Foreskin keratinocyte (primary cell): ENCODE measurements at places on chromosomes 5 and 9.

- no peak for DNase-seq
Observed at GRCh38 chr5:10478436-10478835, 36.8 kb downstream of the ROPN1L start.

DNA sequence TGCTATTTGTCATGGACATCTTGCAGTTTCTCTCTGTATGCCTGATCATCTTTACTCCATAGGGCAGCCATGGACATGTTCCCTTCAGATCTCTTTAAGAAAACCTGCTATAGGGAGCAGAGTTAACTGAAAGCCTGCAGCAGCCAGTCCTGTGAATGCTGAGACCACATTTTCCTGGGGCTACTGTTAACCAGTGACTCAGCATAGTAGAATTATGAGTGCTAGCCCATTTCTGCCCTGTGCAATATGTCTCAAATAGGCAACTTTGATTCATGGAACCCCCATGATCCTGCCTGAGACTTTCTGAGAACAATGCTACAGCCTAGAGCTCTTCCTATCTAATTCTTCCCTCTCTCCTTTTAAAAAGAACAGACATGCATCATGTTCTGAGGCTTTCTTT, 624.2 kb downstream of the CHSY3 start:
- peak; percentile 97 for DNase-seq

DNA sequence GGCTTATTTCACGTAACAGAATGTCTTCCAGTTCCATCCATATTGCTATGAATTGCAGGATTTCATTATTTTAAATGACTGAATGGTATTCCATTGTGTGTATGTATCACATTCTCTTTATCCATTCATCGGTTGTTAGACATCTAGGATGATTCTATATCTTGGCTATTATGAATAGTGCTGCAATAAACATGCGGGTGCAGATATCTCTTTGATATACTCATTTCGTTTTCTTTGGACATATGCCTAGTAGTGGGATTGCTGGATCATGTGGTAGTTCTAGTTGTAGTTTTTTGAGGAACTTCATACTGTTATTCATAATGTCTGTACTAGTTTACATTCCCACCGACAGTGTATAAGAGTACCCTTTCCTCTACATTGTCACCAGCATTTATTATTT, 460.5 kb downstream of the MAN2A1 start:
- no peak for DNase-seq

GRCh38 chr5:131462454-131462853, 172.6 kb downstream of the RAPGEF6 start:
- no peak for DNase-seq

- DNase-seq: peak; percentile 24
Observed at GRCh38 chr5:5658226-5658625, 235.7 kb downstream of the ICE1 start.

- no peak for DNase-seq
Observed at GRCh38 chr5:29162297-29162696, 2031.2 kb upstream of the CDH6 start.

DNA sequence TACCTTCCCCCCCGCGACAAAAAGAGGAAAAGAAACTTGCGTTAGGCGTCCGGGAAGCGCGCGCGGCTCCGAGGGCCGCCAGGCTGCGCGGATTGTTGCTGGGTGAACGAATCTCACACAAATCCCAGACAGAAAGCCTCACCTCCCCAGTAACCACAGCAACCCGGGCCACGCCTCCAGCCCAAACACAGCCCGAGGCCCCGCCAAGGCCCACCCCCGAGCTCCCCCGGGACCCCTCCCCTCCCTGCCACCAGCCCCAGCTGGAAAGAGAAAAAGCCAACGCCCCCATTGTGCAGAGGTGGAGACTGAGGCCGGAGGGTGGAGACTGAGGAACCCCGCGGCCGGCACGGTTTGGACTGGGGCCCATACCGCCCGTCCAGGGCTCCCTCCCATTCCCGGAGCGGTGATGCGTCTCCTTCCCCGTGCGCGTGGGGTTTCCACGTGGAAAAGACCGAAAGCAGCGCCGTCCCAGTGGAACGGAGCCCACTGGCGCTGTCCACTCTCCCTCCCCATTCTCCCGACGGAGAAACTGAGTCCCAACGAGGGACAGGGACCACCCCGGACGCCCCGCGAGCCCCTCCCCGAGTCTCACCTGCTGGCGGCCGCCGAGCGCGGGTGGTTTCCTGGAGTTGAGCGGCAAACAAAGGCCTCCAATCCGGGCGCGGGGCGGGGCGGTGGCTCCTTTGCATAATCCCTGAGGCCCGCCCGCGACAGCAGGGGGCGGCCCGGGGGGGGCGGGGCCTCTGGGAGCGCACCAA, 10.2 kb upstream of the AKNA start:
- DNase-seq: peak; percentile 83

GRCh38 chr9:88075966-88076285, 62.3 kb downstream of the SPATA31C2 start:
- DNase-seq: no peak

GRCh38 chr9:109792951-109793546, 13.1 kb downstream of the PALM2AKAP2 start:
- DNase-seq: peak; percentile 84

GRCh38 chr5:9015937-9016270, 530.0 kb downstream of the SEMA5A start:
- DNase-seq: no peak

GRCh38 chr9:129879103-129879699, 43.9 kb downstream of the USP20 start:
- no peak for DNase-seq

- no peak for DNase-seq
Observed at GRCh38 chr5:160231783-160232342, 2.6 kb downstream of the FABP6 start.

DNA sequence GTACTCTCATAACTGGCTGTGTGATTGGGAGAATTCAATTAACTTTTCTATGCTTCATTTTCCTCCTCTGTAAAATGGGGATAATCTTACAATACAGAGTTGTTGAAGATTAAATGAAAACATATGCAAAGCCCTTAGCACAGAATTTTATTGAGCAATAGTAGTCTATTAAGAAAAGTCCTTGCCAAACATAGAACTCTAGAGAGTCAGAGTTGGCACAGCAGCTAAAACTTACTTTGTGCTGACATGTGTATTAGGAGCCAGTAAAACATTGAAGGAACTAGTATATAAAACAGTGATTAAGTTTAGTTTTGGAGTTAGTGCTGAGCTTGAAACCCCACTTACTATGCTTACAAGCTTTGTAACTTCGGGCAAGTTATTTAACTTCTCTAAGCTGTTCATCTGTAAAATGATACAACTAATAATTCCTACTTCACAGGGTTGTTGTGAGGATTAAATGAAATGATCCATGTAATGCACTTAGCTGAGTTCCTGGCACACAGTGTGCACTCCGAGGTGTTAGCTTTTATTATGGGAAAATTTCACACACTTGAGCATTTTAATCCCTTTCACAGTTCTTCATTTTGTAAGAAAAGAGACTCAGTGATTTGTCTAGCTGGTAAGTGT, 20.0 kb upstream of the GRIN3A start:
- no peak for DNase-seq

DNA sequence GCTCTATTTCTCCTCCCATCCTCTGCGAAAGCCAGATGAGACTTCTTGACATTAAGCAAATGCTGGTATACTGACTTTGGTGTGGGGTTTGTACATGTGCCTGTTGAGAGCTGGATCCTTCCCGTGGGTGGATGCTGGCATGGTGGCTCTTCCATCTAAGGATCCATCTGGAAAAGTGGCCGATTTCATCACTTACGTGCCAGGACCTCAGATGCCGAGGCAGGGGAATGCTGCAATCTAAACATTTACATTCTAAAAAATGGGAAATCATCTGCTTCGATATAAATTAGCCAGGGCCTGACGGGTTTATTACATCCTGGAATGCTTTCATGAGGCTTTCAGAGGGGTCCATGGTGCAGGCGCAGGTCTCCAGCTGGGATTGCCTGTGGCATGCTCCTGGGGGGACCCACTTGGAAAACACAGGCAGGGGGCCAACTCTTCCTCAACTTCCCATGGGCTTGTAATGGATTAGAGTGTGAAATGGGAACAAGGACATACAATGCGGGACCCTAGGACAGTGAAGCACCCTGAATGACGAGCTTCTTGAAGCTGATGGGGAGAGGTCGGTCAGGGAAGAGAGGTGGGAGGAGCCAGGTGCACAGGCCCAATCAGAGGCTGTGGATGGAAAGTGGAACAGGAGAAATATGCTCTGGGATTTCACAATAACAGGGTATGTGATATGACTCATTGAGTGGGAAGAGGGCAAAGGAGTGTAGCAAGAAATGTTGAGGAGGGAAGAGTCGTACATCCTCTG, 105.5 kb upstream of the PITX1 start:
- peak; percentile 79 for DNase-seq

- no peak for DNase-seq
Observed at GRCh38 chr5:18395126-18396110, 761.2 kb downstream of the TAF11L14 start.

DNA sequence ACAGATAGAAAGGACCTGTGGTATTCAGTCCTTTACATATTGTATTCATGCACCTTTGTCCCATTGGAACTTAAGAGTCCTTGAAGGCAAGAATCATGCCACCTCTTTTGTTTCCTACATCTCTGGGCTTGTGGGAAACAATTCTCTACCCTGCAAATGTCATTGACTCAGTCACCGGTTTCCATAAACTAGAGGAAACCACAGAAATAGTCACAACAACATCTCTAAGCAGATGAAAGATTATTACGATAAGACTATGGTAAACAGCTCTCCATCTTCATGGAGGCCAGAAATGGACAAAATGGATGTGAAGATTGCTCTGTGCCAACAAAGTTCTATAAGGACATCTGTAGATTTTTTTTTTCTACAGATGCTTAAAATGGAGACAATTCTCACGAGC, 165.5 kb downstream of the PIK3R1 start:
- no peak for DNase-seq

DNA sequence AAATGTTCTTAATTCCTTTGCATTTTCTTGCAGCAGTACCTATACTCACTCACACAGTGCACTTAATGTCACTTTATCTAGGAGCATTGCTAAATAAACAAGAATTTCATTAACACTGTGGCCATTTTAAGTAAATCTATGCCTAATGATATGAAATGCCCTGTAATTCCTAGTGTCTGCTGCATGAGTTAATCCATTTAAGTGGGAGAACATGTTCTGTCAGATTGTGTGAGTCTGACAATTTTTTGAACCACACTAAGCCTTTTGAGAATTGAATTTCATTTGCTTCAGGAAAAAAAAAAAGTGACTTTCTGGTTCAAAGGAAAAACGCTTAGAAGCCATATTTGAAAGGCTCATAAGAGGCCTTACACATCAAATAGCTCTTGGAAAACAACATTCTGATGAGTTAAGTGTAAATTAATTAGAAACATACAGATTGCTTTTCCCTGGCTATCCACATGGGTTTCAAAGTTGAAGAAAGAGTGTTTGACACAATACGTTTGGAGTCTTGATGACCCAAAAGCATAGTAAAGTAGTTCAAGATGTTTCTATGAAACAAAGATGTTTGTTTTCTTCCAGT, 446.7 kb upstream of the GRAMD2B start:
- no peak for DNase-seq

GRCh38 chr9:133443982-133444381, 15.8 kb upstream of the CACFD1 start:
- DNase-seq: no peak

DNA sequence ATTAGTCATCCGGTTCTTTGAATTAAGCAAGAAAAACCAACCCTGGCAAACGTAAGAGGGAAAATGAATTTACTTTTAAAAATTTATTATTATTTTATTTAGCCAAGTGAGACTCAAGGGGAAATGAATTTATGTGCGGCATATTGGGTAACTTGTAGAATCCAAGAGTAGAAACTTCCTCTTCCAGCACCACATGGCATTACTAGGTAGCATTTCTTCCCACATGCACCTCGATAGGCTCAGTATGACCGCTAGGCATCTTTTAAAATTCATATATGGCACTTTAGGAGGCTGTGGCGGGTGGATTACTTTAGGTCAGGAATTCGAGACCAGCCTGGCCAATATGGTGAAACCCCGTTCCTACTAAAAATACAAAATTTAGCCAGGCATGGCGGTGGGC, 17.6 kb upstream of the MYO10 start:
- DNase-seq: no peak

DNA sequence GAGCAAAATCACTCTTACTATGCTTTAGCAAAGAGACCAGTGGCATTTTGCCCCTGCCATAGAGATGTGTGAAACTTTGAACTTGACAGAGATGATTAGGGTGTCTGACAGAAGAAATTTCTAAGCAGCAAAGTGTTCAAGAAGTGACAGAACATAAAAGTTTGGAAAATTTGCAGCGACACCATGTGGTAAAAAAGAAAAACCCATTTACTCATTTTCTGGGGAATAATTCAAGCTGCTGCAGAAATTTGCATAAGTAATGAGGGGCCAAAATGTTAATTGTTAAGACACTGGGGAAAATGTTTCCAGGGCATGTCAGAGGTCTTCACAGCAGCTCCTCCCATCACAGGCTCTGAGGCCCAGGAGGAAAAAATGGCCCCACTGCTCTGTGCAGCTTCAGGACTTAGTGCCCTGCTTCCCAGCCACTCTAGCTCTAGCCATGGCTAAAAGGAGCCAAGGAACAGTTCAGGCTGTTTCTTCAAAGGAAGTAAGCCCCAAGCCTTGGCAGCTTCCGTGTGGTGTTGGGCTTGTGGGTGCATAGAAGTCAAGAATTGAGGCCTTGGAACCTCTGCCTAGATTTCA, 6.1 kb upstream of the AP3B1 start:
- no peak for DNase-seq

DNA sequence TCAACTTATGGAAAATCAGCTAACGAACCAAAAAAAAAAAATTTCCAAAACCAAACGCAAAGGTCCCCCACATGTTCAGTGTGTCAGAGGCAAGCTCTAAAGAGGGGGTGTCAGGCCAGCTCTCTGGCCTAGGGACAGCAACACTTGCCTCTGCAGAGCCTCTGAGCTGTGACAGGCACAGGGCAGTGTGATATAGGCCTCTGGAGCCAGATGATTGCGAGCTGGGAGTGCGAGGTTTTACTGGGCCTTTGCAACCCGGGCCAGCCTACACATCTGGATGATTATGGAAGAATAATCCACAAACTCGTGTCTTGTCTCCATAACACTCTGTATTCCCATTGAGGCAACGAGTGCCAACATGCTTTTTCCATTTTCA, 67.7 kb upstream of the STC2 start:
- DNase-seq: no peak

DNA sequence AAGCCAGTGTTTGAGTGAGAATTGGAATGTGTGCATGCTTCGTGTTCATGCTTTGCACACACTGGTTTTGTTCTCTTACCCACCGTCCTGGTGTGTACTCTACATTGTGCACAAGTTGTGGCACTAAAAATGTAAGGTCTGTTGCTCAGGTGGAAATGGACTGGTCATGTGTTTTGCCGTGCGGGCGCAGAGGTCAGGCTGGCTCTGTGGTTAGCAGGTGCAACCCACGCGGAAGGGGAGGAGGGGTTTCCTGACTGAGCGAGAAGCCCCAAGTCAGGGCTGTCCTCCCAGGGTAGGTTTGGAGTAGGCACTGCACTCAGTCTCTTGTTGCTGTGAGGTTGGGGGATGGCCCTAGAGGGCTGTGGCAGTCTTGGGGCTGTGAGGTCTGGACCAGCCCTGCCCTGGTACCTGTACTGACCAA, 86.6 kb downstream of the EHMT1 start:
- no peak for DNase-seq

GRCh38 chr9:126678989-126679388, 65.3 kb downstream of the LMX1B start:
- DNase-seq: peak; percentile 38
